Kasumi-1 (cell line): ENCODE measurements at places on chromosomes 4 and X.

- no peak for DNase-seq
Observed at GRCh38 chr4:5800496-5800895, 89.5 kb downstream of the EVC start.

DNA sequence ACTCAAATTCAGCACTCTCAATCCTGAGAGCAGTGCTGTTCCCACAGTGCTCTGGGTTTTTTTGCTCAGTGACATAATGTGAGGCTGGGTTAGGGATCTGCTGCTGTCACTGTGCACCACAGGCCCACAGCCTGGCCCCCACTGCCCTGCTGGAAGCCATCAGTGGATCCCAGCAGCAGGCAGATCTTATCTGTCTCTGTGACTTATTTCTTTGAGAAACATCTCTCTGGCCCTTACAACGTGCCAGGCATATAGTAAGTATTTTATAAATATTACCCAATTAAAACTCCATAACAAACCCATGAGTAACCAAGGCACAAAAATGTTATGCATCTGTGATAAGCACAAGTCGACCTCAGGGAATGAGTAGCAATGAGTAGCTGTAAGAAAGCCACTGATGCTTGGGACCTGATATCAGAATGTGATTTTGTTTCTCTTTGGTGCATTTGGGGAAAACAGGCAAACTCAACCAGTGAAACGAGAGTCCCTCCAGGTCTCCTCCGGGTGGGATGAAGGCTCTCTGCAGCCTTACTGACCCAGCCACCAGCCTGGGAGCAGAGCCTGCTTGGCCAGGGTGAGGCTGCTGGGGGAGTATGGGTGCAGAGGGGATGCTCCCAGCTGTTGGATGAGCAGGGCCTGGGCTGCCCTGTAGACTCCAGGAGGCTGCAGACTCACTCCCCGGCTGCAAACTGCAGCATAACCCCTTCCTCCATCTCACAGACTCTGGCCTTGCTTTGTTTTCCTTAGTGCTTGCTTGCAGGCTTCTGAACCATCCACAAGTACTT lies 172.7 kb upstream of the LNX1 start:
- no peak for DNase-seq

DNA sequence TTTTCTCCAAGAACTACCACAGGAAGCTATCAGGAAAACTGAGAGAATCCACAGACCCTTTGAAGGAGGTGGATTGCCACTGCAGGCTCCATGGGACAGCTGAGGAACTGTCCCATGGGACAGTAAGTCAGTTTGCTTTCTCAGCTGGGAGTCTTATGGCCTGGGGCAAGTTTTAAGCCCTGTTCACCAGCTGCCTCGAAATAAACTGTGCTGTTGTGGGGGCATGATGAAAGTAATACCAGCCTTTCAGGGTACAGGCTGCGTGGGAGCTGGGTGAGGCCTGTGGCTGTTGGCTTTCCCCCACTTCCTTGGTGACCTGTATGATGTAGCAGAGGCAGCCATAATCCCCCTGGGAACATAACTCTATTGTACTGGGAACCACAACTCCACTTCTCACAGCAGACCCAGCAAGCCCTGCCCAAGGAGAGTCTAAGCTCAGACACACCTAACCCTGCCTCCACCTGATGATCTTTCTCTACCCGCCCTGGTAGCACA lies 452.1 kb downstream of the STPG2 start:
- no peak for DNase-seq

DNA sequence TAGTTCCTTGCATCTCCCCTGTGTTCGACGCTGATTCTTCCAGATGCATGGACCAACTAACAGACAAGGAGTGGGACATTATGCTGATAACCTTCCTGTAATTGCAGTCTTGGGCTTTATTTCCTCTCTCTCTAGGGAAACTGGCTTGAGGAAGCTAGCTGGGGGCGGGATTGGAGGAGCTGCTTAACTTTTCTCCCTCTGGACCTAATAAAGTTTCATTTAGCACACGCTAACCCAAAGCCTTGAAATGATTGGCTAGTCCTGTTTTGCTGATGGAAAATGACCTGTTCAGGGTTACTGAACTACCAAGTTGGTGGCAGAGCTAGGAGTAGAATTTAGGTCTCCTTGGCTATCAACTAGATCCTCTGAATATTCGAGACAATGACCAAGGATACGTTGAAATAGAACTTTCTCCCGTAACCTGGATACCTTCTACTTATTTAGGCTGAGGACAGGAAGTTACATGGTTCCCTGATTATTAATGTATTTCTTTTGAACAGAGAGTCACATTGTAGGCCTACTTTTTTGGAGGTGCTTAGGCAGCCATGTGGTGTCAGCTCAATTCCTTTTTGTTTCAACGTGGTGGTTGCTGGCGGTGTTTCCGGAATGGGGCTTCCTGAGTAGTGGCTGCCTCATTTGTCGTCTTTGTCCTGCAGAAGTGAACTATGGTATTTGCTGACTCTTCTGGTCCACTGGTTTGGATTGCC lies 2.0 kb downstream of the PGK1 start:
- DNase-seq, result peak; percentile 32

GRCh38 chr4:10639664-10640063 lies 44.9 kb downstream of the CLNK start:
- no peak for DNase-seq

GRCh38 chr4:69823481-69824186 lies 36.3 kb downstream of the SULT1E1 start:
- peak; percentile 82 for DNase-seq

- no peak for DNase-seq
Observed at GRCh38 chr4:18882468-18882867, 860.9 kb upstream of the LCORL start.

- no peak for DNase-seq
Observed at GRCh38 chr4:152062936-152063620, 302.3 kb upstream of the GATB start.

DNA sequence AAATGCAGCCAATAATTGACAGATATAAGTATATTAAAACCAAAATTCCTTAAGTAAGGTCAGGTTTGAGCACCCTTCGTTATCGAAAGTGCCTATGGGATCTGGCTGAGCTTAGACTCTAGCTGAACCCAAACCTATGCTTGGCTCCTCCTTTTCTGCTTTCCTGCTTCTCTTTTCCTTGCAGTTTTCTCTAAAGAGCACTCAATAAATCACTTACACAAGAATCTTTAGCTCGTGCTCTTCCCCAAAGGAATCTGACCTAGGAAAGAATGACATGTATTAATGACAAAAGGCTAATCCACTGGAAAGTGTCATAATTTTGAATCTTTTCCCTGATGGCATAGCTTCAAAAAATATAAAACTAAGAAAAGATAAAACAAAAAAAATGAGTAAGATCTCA lies 282.7 kb downstream of the DKK2 start:
- DNase-seq, result no peak

DNA sequence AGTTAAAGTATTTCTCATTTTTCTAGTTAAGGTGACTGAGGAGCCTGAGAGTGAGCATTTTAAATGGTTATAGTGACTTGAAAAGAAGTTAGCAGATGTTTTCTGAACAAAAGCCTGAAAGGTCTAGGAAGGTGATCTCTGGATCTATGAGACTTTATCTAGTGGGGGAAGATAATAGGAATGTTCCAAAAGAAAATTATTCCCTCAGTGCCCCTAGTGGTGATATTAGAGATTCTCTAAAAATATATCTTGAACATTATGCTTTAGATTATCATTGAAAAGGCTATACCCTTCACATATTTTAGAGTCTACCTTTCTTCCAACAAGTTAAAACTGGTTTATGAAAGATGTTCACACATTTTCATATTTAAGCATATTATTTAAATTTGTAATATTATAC lies 69.0 kb upstream of the SPANXN1 start:
- no peak for DNase-seq

GRCh38 chrX:72048510-72049455 lies 82.9 kb downstream of the RTL5 start:
- peak; percentile 1 for DNase-seq

DNA sequence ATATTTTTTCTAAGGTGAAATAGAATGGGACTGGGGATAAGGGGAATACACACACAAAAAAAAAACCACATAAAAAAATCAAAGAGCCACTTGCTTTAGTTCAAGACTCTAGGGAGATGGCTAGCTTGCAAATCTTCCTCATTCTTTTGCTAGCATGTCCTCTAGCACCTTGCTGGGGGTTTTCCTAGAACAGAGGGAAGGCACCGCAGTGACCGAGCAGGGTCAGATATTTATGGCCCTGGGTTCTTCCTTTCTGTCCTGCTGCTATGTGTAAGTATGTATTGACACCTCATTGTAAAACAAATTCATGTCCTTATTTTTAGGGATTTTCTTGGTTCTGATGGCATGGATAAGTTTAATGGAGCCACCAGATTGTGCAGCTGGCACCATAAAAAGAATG lies 81.2 kb downstream of the SHISA3 start:
- no peak for DNase-seq

DNA sequence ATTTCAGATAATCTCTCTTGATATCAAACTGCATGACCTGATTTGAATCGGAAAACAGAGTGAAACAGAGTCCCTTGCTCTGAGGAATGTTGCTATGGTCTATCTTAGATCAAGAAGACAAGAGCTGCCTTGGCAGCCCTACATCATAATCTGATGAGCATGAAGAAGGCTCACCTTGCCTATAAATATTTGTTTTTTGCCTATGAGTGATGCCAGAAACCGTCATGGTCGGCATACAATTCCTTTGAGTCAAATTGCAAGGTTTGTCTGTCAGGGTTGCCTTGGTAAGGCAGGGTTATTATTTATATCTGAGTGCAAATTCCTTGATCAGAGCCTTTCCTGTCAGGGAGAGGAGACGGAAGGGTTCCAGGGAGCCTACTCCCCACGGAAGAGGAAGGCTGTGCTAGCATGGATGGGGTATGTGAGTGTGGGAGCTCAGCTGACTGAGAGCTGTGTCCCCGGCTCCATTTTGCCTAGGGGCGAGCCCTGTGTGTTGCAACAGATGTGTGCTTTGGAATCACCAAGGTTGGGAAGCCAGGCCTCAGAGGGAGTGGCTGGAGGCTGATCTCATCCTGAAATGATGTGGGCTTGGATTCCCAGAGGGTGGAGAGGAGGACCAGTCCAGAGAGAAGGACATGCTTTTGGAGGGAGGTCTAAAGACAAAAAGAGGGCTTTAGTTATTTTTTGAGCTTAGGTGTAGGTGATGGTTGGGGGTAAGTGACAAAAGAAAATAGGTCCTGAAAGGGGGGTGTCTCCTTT lies 43.6 kb downstream of the RTL9 start:
- DNase-seq, result no peak

GRCh38 chr4:182736207-182736606 lies 181.0 kb downstream of the DCTD start:
- no peak for DNase-seq

GRCh38 chrX:75181721-75182120 lies 25.6 kb upstream of the ABCB7 start:
- DNase-seq, result no peak

GRCh38 chr4:76821641-76822040 lies 76.3 kb downstream of the SOWAHB start:
- no peak for DNase-seq
